ENCODE measurements at places on chromosomes 11 and 22. TPM values are rescaled to one million over a fixed set of nuclear protein-coding genes. Genes with fewer than 3 reads are reported as not detected.

Gene P2RY2
- 25.6 TPM for total RNA-seq

Gene SMTNL1
- total RNA-seq = 107 TPM

Gene SEC14L3
- total RNA-seq = not detected

Gene CASP5
- not detected for total RNA-seq

Gene MMP12
- not detected for total RNA-seq

Gene MOV10L1
- total RNA-seq = 1.0 TPM

Gene TREH
- total RNA-seq = not detected

Gene DNAJB7
- not detected for total RNA-seq

Gene FZD4
- total RNA-seq = 59.5 TPM

Gene LMNTD2
- total RNA-seq = 0.82 TPM

Gene OR11H1
- total RNA-seq = not detected

Gene OR8D1
- 0.10 TPM for total RNA-seq

Gene MISFA
- total RNA-seq = not detected

Gene CBLIF
- total RNA-seq = not detected

Gene ISX
- not detected for total RNA-seq

Gene TMEM41B
- total RNA-seq = 54.6 TPM

Gene GLYATL1
- total RNA-seq = 1.4 TPM

Gene MMP8
- total RNA-seq = 0.51 TPM

Gene PGR
- total RNA-seq = 0.10 TPM

Gene KCNK7
- 4.2 TPM for total RNA-seq

Gene RIC3
- total RNA-seq = 5.7 TPM

Gene PIH1D2
- 2.2 TPM for total RNA-seq

Gene TMEM45B
- total RNA-seq = 1.5 TPM

Gene VPS51
- total RNA-seq = 311 TPM

Gene C11orf97
- total RNA-seq = not detected

Gene EHF
- total RNA-seq = 105 TPM

Gene PARVG
- 3.2 TPM for total RNA-seq

Gene IL18
- total RNA-seq = 5.2 TPM

Gene PRPF19
- 35.9 TPM for total RNA-seq

Gene MCHR1
- total RNA-seq = 0.10 TPM

Gene MS4A7
- 8.5 TPM for total RNA-seq

Gene RTN4R
- 7.1 TPM for total RNA-seq

Gene HTR3B
- total RNA-seq = not detected

Gene CNTF
- total RNA-seq = 1.1 TPM

Gene MYO18B
- 184 TPM for total RNA-seq

Gene SYTL2
- 65.8 TPM for total RNA-seq

Gene LRRC56
- 2.1 TPM for total RNA-seq

Gene ARHGAP8
- 1.1 TPM for total RNA-seq

Gene TSPAN32
- total RNA-seq = 2.1 TPM

Gene GLYAT
- not detected for total RNA-seq

Gene DEFB131B
- total RNA-seq = not detected

Gene SCGB1A1
- not detected for total RNA-seq

Data from tongue (tissue), 3 donors.